Activated T-cell treated with anti-CD3 and anti-CD28 coated beads, Interleukin-2, amount 50 U/mL, for 4 hours (primary cell): ENCODE measurements at places on chromosomes 12 and 14.

DNA sequence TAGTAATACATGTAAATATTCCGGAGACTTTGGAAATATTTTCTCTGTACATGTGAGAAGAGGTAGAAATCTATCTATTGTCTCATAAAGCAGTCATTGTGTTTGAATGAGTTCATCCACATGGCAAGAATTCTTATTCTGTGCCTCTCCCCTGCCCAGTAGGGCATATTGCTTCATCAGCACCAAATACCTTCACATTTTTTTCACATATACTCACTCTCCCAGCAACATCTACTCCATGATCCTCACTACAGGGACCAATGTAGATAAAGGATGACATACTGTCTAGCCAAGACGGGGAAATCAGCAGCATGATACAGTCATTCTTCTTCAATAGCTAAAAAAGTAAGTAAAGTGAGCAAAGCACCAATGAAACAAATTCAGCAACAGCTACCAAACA is 1.3 kb upstream of the TAS2R14 start:
- DNase-seq, result no peak

- DNase-seq, result peak; percentile 53
These were observed 34.3 kb upstream of the SLC38A1 start for GRCh38 chr12:46303039-46303666.

GRCh38 chr14:103846543-103847450 is 578 bp downstream of the PPP1R13B start:
- DNase-seq, result no peak

- DNase-seq, result no peak
These were observed 810 bp upstream of the TMBIM4 start for GRCh38 chr12:66170606-66171005.

DNA sequence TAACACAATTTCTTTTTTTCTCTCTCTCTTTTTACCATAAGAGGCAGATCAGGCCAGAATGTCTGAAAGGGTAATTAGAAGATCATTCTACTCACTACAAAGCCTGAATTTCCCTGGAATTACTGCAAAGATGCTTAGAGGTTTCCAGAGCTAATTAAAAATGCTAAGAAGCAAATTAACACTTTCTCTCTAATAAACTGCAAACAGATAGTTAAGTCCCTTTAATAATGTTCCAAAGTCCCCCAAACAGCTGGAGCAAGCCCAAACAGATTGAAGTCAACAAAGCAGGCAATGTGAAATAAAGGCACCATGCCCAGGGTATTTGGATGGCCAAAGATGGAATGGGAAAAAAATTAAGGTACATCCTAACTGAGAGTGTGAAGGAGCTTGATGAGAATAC is 208.8 kb upstream of the LRFN5 start:
- no peak for DNase-seq

- DNase-seq, result peak; percentile 11
These were observed 636 bp downstream of the FBXO33 start for GRCh38 chr14:39431416-39432178.

GRCh38 chr12:102479939-102480338 is 424 bp downstream of the IGF1 start:
- DNase-seq, result no peak

DNA sequence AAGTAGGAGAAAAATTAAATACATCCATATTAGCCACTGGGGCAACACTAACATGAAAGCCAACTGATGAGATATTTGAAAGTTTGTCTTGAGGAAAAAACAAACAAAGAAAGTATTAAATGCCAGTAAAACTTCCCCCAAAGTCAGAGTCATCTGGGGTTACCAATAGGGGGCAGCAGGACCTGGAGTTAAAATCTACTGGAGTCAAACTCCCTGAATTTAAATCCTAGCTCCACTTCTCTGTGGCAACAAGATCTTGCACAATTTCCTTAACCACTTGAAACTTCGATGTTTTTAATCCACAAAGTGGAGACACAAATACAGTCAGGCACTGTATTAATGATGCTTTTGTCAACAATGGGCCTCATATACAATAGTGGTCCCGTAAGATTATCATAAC is 14.4 kb downstream of the PLEKHG7 start:
- DNase-seq, result no peak

- no peak for DNase-seq
These were observed 74.2 kb upstream of the ZFP36L1 start for GRCh38 chr14:68866991-68867533.

- no peak for DNase-seq
These were observed 494.7 kb downstream of the NPAS3 start for GRCh38 chr14:33433396-33433795.

DNA sequence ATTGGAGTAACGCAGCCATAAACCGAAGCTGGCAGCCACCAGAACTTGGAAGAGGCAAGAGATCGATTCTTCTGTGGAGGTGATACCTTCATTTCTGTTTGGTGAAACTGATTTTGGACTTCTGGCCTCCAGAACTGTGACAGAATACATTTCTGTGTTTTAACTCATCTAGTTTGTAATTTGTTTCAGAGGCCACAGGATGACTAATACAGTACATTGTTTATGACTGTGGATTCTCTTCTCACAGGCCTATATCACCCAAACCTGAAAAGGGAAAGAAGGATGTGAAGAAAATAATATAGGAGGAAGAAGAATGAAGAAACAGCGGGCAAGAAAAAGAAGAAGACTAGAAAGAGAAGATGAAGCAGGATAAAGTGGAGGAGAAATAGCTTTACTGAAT is 263.8 kb upstream of the DIO2 start:
- no peak for DNase-seq

DNA sequence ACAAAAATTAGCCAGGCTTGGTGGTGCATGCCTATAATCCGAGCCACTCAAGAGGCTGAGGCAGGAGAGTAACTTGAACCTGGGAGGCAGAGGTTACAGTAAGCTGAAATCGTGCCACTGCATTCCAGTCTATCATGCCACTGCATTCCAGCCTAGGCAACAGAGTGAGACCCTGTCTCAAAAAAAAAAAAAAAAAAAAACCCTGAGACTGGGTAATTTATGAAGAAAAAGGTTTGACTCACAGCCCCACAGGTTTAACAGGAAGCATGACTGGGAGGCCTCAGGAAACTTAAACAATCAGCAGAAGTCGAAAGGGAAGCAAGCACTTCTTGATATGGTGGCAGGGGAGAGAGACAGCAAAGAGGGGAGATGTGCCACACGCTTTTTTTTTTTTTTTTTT is 123.2 kb downstream of the GXYLT1 start:
- no peak for DNase-seq

GRCh38 chr12:76811976-76812375 is 48.1 kb downstream of the ZDHHC17 start:
- no peak for DNase-seq

- no peak for DNase-seq
These were observed 21.9 kb upstream of the PTGR2 start for GRCh38 chr14:73829526-73830431.

- DNase-seq, result no peak
These were observed 13.7 kb upstream of the VPS37B start for GRCh38 chr12:122909442-122910288.

- no peak for DNase-seq
These were observed 40.8 kb upstream of the SPTLC2 start for GRCh38 chr14:77657280-77657679.

DNA sequence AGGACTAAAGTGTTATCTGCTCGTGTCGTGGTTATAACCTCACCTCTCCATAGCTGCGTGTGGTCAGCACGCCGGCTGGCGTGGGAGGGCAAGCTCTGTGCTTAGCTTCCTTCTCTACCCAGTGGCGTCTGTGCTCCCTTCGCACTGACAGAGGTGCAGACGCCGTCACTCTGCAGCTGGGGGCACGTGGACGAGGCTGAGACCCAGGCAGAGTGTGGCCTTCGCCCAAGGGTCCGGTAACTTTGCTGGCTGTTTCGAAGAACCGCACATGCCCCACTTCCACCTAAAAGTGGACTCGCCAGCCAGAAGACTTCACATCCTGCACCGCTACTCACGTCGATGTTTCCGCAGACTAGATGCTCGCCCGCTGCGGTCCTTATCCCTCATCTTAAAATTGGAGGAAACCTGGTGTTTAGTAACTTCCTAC is 35.9 kb upstream of the DYNC1H1 start:
- no peak for DNase-seq

GRCh38 chr14:67941456-67942018 is 122.0 kb downstream of the RAD51B start:
- no peak for DNase-seq

- no peak for DNase-seq
These were observed 7.7 kb upstream of the HPD start for GRCh38 chr12:121866331-121866730.

GRCh38 chr14:68459480-68460136 is 333.3 kb downstream of the ZFP36L1 start:
- DNase-seq, result no peak

GRCh38 chr14:26255213-26255612 is 342.6 kb downstream of the NOVA1 start:
- DNase-seq, result no peak

- no peak for DNase-seq
These were observed 32.2 kb upstream of the DICER1 start for GRCh38 chr14:95189367-95190132.

- no peak for DNase-seq
These were observed 1.3 kb downstream of the CDK4 start for GRCh38 chr12:57750561-57751431.

DNA sequence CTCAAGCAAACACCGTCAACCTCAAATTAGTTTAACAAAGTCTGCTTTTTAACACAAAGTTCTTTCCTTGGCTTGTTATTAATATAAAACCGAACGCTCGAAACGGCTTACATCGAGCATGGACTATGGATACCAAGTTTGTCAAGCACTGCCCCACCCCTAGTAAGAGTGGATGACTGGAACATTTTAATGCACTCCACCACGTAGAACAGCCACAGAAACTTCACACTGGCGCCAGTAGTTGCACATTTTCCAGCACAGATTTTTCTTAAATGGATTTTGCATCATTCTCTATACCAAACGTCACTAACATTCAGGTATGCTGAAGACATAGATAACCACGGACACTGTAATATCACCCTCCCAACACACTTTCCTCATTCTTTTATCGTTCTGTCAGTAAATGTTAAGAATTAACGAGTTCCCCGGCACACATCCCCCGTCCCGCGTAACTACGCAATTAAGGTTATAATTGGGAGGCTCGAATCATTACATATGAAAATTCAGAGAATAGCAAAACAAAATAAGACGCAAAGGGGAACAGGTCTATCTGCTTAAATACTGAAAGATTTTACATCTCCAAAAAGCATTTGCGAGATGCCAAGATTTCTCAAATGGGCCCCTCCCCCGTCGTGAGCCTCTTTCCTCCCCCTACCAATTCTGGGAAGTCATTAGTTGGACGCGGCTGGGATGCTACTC is 990 bp downstream of the FERMT2 start:
- no peak for DNase-seq

DNA sequence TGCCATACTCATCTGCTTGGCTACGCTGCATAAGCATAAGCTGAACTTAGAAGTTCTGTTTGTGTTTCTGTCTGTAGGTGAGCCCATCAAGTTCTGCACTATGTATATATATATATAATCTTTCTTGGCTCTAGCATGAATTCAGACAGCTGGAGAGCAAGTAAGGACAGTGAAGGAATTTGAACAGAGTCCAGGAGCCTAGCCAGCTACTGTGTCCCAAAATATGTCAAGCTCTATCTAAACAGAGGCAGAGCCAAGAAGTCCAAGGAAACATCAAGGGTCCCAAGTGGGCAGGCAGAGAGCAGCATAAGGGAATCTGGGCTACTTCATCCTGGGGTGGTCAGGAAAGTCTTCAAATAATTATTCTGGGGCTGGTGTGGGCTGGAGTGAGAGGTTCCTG is 118.5 kb upstream of the NPAS3 start:
- DNase-seq, result no peak

GRCh38 chr12:50715174-50715573 is 48.7 kb upstream of the ATF1 start:
- DNase-seq, result no peak

DNA sequence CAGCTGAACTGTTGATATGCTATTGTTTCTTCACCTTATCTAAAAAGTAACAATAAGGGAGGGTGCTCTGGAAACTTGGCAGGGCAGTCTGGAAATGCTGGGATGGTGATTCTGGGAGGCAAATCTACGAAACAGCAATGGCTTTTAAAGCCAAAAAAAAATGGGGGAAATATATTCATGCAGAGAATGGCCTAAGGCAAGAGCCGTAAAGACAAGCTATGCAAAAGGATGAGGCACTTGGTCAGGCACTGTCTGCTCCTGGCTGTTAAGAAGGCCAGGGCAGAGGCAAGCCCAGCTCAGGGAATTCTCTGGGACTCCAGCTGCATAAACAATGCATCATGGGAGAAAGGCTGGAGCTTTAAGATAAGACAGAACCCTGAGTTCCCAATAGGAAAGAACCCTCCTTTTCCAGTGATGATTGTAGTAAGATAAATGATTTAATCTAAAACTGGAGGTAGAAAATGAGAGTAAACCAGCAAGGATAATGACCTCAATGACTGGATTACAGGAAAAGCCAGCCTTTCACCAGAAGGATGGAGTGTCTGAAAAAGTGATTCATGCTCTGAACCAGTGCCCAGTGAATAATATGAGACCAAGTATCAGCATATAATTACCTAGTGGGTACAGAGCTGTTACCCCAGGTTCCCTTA is 46.0 kb downstream of the ITPR2 start:
- no peak for DNase-seq

DNA sequence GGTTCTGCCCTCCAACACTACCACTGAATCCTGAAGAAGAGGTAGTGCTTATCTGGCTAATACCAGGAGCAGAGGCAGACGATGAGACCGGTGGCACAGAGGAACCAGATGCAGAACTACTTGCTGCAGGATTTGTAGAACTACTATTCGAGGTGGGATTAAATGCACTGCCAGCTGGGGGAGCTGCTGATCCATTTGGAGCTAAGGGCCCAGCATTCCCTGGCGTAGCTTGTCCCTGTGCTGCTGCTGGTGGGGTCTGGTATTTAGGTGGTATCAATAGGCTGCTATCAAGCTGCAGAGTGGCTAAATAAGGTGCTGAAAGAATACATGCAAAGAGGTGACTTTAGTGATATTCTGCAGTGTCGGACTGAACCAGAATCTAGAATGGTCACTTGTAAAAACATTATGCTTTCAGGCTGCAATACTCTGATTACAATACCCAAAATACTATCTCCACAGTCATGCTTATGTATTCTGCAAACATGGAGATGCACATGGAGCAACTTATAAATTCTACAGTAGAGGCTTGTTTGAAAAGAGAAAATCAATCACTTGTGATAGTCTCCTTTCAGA is 294.2 kb downstream of the MED13L start:
- DNase-seq, result no peak

- DNase-seq, result no peak
These were observed 113.3 kb downstream of the FOXN3 start for GRCh38 chr14:89303456-89304435.

- DNase-seq, result no peak
These were observed 39.0 kb downstream of the PLXNC1 start for GRCh38 chr12:94187361-94187760.
